ENCODE measurements at places on chromosomes 6 and 20.

GRCh38 chr6:121451250-121451649 is 15.8 kb downstream of the GJA1 start:
- DNase-seq = no peak

DNA sequence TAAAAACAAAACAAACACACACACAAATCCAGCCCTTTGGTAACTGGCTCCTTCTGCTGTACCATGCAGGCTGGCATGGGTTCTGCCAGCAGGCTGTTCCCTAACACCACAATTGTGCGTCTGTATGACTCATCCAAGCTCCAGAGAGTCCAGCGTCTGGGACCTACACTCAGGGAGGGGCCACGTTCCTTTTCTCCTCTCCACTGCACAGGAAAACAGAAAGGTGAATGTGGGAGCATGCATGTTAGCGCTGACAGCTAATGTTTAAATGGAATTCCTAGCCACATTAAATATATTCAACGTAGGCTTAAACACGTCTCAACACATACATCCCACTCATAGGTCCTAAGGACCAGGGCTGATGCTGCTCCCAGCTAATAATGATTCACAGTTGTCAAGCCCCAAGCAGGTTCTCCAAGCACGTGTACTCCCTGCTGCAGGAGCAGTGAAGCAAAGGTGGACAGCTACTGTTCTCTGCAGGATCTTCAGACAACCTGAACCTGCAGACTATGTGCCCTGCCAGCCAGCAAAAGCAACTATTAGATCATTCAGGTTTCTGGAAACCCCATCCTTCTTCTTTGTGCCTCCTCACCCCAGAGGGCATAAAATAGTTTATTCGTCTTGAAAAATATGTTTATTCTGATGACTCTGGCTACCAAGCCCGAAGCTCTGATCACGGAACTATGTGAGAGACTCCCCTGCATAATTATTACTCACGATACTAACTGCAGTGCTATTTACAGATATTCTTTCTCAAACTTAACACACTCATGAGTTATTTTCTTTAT is 20.9 kb downstream of the MAP1LC3A start:
- DNase-seq = no peak

DNA sequence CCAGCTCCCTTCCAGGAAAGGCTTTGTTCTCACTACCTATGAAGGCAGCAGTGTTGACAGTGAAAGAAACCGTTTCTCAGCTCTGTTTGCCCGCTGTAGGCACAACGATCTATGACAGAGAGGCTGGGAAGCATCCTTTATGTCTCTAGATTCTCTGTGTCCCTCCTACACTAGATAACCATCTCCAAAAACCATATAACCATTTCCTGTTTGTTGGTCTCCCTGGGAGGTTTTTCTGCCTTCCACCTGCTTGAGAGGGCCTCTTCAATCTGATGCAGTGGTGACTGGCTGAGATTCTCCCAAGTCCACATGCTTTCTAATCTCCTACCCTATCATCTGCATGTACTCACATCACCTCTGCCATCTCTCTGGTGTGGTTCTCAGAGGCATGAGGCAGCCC is 32.0 kb upstream of the TMEM217 start:
- peak; percentile 77 for DNase-seq

DNA sequence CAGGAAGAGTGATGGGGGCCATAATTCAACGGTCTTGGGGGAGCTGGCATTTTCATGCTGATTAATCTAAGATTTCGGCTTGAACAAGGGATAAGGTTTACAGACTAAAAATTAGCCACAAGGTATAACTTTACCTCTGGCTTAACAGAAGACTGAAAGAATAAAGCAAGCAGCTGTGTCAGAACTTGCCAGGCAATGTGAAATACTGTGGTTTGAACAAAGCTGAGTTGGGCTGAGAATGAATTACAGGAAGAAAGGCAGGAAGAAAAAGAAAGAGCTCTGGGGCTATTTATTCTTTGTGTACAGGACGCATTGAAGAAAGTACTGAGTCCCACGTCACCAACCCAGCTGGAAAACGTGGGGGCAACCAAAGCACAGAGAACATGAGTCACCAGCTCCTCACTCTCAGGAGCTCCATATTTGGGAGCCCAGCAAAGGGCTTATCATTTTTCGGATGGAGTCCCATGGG is 121.5 kb upstream of the NEDD9 start:
- peak; percentile 85 for DNase-seq

GRCh38 chr6:41446907-41447545 is 99.2 kb upstream of the FOXP4 start:
- DNase-seq = no peak

DNA sequence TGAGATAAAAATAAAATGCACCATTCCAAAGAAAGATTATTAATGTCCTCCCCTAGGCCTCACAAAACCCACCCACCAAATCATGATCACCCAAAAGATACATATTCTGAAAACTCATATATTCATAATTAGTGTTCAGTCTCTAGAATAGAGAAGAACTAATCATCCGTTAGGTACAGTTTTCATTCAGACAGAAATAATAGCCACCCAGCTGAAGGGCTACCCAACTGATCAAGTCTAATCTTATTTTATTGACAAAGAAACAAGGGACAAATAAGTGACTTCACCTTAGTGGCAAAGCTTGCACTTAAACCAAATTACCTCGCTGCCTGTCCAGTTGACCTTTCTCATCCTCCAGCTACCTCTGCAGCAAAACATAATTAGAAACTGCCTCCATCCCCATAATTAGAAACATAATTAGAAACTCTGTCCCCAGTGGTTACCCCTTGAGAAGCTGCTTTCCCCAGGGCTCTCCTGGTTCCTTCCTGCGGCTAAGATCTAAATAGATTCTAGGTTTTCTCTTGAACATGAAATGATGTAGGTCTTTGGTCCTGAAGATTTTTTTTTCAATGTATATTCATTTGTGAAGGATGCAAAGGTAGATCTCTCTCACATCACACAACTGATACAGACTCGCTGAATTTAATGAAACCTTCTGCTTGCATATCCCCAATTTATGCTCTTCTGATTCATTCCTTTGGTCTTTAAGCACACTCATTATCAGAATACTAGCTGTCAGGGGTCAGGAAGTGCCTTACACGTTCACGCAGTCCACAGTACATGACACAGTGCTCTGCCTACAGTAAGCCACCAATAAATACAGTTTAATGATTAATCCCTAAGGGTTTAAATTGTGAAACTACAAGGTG is 46.3 kb downstream of the HBS1L start:
- DNase-seq = no peak

- no peak for DNase-seq
Observed at GRCh38 chr6:111842891-111843290, 30.4 kb downstream of the FYN start.

- DNase-seq = no peak
Observed at GRCh38 chr6:12102350-12102749, 90.2 kb downstream of the HIVEP1 start.

DNA sequence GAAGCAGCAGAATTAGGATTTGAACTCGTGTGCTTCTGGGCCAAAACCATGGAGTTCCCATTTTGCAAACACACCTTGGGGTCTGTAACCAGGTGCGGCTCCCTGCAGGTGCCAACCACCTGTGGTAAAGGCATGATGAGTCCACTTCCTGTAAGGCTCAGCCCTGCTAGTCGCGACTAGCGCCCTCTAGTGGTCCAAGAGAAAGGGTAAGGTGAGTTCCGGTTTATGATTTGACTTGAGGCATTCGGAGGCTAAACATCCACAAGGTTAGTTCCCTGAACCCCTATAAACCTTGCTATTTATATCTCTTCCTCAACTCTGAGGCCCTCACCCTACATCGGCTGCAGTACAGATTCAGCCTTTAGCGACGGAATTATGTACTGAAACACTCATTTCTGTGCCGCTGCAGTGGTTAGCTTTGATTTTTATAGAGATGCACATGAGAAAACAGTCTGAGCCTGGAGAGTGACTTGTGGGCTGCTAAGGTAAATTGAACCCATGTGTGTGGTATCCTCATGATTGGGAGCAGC is 173.4 kb downstream of the PLCB1 start:
- peak; percentile 59 for DNase-seq

GRCh38 chr20:667351-668034 is 8.1 kb downstream of the SCRT2 start:
- DNase-seq = peak; percentile 43

GRCh38 chr6:109465772-109466171 is 10.2 kb upstream of the MICAL1 start:
- DNase-seq = no peak

DNA sequence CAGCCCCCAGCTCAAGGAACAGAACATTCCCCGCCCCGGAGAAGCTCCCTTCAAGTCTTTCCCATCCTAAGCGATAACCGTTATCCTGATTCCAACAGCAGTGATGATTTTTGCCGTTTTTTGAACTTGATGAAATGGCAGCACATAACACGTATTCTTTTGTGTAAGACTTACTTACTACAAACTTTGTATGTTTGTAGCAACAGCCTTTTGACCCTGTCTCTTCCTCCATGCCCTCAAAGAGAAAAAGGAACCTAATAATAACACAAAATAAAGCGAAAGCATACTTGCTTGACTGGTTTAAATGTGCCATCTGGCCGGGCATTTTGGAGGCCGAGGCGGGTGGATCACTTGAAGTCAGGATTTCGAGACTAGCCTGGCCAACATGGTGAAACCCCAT is 26.4 kb upstream of the SLC9A8 start:
- no peak for DNase-seq

- no peak for DNase-seq
Observed at GRCh38 chr6:90382760-90383159, 86.1 kb upstream of the BACH2 start.

GRCh38 chr20:37231947-37232630 is 29.5 kb downstream of the GHRH start:
- no peak for DNase-seq

DNA sequence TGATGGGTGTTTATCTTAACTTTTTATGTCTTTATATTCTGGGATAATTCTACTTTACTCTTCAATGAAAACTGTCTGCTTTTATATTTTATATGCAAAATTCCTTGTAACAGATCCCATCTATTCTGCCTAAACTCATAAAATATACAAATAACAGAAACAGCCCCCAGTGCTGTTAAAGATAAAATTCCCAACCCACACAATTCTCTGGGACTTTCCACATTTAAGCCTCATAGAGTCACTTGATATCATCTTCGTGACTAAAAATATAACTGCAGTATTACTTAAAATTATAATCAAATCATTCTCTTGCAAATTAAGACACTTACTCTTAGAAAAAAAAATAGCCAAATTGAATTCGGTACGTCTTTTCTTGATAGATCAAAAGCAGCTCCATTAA is 60.2 kb downstream of the INSM1 start:
- no peak for DNase-seq

GRCh38 chr6:116564311-116564710 is 7.0 kb upstream of the RWDD1 start:
- no peak for DNase-seq

DNA sequence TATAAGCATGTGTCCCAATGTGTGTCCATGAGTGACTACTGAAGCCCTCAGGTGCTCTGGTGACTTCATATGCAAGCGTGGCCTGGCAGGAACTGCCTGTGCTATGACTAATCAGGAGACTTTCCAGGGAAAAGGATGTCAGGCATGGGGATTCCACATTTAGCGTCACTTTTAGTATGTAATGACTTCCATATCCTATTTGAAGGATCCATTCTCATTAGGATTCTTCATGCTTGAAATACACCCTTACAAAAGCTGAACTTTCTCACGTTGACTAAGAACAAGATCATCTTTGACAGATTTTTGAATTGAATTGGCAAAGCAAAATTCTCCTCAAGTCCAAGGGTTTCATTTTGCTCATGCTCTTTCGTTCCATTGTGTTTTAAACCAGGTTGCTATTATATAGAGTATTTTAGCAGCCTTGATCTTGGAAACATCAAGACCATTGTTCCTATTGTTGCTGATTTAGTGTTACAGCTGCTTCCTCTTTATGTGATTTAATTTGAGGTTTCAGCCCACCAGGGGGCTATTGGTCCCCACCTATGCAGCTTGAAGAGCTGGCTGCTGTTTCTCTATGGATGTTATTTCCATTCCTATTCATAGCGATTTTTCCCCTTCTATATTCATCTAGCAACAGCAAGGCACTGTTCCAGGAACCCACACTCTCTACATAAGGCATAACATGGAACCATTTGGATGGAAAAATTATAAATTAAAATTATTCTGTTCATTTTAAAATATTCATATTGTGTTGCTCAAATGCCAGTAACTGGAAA is 418.6 kb downstream of the CDKAL1 start:
- no peak for DNase-seq

- peak; percentile 39 for DNase-seq
Observed at GRCh38 chr20:56343861-56344381, 14.9 kb upstream of the FAM210B start.

DNA sequence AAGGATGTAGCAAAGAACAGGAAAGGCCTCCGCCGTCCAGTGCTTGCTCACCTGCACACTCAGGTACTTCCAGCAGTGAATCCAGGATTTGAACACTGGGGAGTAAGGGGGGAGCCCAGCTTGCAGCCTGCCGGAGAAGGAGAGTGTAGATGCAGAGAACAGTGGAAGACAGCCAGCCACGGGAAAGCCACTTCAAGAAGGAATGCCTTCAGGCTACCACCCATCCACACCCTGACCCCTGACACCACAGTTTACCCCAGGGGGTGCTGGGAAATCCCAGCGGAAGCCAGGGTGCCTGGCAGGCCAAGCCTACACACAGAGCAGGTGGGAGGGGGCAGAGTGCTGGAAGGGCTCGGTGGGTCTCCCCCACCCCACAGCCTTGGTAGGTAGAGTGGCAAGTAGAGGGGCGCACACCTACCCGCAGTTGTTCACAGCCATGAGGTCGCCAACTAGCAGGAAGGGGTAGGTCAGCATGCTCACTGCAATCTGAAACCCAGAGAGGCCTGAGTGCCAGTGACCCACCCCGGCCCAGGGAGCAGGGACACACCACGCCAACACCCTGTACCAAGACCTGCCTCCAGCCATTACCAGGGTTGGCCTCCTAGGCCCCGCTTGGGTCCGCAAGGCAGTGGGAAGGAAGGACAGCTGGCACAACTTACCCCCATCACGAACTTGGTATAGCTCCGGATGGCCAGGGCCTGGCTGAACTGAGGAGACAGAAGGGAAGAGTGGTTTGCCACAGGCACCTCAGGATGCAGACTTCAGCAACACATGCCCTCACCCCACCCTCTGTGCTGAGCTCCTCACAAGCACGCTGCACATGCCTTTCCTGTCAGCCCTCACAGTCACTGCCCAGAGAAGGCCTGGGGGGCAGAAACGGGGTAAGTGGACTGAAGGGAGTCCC is 15.7 kb downstream of the PI16 start:
- DNase-seq = no peak

GRCh38 chr20:17654649-17655285 is 27.3 kb downstream of the RRBP1 start:
- no peak for DNase-seq

- DNase-seq = peak; percentile 15
Observed at GRCh38 chr6:111406200-111406721, 76.8 kb downstream of the REV3L start.

DNA sequence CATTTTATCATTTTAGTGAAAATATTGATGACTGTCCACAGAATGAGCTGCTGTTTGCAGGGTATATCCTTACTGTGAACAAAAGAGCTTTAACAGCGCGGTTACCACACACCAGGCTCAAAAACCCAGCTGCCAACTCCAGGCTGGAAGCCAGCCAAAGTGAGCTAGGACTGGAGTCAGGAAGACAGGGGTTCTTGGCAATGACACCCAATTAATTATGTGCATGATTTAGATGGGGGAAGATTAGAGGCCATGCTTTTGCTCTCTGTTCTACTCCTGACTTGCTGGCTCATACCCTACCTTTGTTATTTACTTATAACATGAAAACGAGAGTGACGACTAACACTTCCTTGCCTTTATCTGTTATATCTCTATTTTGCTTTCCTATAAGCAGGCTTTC is 128.9 kb upstream of the SHLD1 start:
- DNase-seq = no peak
